Left kidney (tissue), 8 donors: ENCODE measurements at places on chromosomes 16 and 17. TPM values are rescaled to one million over a fixed set of nuclear protein-coding genes. Genes with fewer than 3 reads are reported as not detected.

DNA sequence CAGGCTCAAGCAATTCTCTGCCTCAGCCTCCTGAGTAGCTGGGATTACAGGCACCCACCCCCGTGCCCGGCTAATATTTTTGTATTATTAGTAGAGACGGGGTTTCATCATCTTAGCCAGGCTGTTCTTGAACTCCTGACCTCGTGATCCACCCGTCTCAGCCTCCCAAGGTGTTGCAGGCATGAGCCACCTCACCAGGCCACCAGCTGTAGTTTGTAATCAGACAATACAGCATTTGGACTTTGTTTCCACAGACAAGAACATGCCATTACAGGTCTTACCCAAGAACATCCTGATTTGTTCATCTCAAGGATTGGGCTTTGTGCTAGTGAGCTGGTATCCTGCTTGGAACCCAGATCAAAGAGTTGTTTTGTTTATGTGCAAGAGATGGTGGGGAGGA, 30.1 kb downstream of the C17orf100 start:
- no peak for DNase-seq

Gene HP
- 0.27 TPM for polyA plus RNA-seq

Gene OR3A3
- polyA plus RNA-seq = 0.10 TPM

DNA sequence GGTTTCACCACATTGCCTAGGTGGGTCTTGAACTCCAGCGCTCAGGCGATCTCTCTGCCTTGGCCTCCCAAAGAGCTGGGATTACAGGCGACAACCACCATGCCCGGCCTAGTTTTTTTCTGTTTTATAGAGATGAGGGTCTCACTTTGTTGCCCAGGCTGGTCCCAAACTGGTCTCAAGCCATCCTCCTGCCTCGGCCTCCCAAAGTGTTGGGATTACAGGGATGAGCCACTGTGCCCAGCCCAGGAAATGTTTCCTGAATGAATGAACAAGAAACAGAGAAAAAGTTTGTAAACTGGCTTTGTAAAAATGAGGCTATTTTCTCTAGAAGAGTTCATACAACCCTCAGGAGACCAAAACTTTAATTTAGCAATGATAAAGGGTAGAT, 68.0 kb downstream of the WWP2 start:
- no peak for DNase-seq

DNA sequence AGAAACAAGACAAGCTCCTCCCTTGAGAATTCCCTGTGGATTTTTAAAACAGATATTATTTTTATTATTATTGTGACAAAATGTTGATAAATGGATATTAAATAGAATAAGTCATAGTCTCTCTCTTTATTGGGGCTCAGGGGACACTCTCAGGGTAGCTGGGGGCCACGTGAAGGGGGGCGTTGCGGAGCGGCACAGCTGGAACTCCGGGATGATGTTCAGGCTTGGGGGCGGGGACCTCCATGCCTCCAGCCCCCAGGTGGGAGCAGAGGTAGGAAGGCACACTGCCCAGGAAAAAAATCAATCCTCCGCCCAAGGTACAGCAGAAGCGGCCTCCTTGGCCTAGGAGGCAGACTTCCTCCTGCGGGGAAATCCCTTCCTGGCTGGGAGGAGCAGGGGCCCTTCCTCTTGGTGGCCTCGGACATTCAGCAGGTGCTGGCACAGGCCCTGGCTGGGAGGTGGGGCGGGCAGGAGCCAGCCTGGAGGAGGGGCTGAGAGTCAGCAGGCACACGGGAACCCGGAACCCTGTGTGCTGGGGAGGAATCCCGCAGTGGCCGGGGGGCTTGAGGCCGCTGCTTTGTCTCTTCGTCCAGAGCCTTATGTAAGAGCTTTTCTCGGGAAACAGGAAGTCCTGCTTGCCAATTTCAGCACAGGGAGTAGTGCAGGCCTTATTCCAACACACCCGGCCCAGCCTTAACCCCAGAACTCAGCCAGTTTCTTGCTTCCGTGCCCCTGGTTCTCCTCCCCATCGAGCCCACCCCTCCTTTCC, 591 bp upstream of the TNFSF13 start:
- DNase-seq = no peak

DNA sequence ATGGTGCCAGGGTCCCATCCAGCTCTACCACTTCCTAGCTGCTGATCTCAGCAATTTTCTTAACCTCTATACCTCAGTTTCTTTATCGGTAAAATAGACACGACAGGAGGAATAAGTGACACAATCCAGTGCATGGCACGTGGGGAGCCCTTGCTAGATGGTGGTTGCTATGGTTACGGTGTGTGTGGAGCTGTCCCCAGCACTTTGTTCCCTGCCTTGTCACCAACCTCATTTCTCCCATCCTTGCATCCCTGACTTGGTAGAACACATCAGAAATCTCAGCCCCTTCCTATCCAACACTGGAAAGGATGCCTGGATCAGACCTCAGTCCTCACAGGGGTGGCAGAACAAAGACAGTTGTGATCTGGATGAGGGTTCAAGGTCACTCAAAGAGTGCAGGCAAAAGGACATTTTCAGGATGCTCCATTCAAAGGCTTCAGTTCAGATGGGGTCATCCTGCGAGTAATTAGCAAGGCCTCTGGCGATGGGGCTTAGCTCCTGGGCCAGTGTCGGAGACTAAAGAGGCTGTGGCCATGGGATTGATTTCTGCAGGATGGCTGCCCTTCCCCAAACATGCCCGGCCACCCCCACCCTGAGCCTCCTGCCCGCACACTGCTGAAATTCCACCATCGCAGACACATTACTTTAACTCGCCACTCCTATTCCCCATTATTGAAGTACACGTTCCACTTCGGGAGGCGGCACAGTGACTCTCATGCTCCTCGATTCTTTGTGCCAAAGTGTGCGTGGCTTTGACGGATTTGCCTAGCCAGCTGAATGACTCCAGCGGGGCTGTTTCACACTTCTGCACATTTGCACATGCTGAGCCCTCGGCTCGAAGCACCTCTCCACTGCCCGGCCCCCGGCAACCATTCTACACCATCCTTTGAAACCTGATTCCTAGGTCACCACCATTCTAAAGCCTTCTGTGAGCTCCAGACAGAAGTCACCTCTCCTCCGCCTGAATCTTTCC, 40.3 kb downstream of the WNT3 start:
- DNase-seq = no peak

Gene CHCT1
- 0.15 TPM for polyA plus RNA-seq

GRCh38 chr16:85546585-85547447, 66.3 kb upstream of the GSE1 start:
- no peak for DNase-seq

Gene USH1G
- polyA plus RNA-seq = 0.70 TPM

DNA sequence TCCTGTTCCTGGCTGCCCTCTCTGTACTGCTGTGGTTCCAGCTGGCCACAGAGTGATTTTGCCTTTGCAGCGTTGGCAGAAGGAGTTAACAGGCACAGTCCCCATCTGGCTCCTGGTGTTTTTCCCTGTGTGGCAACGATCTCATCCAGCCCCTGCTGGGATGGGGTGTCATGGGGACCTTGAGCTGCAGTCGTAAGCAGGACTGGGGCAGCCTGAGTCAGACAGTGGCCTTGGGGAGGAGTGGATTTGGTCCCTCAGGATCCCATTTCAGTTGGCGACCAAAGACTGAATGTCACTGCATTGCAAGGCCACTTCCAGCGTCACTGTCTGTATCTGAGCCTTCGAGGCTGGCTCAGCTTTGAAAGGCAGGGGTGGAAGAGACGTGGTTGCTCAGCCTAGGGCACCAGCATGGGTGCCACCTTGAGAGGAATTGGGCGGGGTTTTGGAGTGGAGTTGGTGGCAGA, 11.9 kb downstream of the TMEM94 start:
- no peak for DNase-seq

- no peak for DNase-seq
These were observed 5.0 kb upstream of the MSI2 start for GRCh38 chr17:57251211-57251787.

Gene TMEM114
- not detected for polyA plus RNA-seq

DNA sequence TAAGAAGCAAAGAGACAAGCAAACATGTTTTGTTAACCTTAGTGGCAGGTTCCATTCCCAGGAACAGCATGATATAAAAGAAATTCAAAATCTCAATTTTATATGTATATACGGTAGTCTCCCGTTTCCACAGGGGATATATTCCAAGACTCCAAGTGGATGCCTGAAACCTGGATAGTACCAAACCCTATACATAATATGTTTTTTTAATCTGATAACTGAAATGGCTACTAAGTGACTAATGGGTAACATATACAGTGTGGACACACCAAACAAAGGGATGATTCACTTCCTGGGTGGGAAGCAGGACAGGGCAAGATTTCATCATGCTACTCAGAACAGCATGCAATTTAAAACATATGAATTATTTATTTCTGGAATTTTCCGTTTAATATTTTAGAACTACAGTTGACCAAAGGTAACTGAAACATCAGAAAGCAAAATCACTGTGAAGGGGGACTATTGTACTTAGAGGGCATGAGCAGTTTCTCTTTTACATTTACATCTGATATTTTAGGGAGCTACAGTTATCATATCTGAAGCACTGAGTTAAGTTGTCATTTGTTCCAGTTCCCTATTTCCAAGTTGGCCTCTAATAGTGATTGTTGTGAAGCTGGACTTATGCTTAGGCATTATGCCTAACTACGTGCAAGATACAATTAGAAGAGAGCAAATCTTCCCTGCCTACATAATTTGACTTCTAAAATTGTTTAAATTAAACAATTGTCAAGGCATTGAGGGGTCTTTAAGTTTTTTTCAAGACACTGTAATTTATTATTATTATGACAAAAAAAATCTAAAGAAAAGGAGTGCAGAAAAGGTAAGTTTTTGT, 34.1 kb upstream of the ABCA6 start:
- no peak for DNase-seq

Gene ENPP7
- 4.7 TPM for polyA plus RNA-seq

Gene CES5A
- polyA plus RNA-seq = not detected

DNA sequence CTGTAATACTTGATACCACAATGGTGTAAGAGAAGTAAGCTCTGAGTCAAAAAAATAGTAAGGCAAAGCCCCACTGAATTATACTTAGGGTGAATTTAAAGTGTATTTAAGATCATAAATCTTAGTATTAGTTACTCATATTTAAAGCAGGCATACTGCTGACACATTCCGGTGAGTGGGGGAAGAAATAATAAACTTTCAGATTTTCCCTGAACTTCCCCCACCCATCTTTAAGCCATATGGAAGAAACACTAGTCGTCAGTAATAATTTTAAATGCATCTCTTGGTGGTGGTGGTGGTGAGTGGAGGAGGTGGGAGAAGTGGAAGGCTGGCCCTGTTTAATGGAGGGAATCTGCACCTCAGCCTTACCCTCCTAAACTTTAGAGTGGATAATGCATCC, 20.5 kb downstream of the MPHOSPH6 start:
- DNase-seq = no peak

DNA sequence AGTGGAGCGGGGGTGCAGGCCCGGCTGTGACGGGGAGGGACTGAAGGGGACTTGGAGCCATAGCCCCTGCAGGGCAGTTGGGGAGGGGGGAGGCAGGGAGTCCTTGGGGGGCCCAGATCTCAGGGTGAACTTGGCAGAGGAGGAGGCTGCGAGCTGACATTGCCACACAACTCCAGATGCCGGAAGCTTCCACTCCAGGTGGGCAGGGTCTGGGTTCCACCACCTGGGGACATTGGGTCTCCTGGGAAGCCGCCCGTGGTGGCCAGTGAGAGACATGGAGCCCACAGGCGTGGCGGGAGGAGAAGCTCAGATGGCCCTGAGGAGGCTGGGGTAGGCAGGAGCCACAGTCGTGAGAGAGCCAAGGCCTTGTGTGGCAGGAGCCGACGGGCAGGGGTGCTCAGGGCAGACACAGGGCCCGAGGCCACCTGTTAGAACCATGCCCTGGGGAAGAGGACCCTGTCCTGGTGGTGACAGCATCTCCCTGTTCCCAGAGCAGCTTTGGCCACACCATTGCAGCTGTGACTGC, 18.2 kb upstream of the GAA start:
- DNase-seq = no peak

DNA sequence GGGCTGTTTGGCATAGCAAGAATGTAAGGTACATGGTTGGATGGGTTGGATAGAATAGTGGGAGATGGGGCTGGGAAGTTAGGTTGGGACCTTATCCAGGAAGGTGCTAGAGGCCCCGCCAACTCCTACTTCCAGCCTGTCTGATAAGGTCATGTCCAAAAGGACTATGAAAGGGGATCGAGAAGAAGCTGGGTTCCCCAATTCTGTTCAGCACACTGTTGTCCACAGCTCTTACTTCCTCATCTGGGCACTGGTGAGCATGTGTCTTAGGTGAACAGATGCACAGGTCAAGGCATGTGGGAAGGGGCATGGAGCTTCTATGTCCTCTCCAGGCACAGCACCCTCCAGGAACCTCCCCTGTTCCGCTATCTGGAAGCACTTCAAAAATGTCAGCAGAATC, 5.6 kb upstream of the ULK2 start:
- no peak for DNase-seq

DNA sequence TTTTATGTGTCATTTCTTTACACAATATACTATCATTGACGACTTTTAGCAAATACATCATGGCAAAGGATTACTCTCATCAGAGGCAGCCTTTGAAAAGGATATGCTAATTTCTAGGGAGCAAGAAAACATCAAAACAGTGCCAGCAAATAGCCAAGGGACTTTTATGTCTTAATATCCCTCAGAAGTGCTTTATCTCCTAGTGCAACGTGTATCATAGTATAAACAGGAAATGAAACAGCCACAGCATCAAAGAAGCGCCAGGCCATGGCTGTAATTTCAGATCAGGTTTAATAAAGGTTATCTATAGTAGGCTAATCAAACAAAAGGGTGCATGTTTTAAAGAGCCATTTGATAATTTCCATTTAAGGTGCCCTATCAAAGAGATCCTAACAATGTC, 159.9 kb downstream of the AXIN2 start:
- no peak for DNase-seq

GRCh38 chr17:49972486-49973270, 3.7 kb downstream of the DLX4 start:
- DNase-seq = no peak

DNA sequence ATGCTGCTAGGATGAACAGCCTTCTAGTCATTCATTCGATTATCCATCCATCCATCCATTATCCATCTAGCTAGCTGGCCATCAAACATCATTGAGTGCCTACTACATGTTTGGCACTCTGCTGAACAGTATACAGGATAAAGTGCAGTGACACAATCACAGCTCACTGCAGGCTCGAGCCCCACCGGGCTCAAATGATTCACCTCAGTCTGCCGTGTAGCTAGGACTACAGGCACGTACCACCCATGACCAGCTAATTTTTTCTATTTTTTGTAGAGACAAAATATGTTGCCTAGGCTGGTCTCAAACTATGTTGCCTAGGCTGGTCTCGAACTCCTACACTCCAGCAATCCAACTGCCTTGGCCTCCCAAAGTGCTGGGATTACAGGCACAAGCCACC, 50.0 kb downstream of the SSH2 start:
- DNase-seq = no peak

Gene MED1
- 58.7 TPM for polyA plus RNA-seq
